NCI-H748 treated with DMSO at 0.1 percent for 48 hours (cell line): ENCODE measurements at places on chromosomes 1 and 21.

GRCh38 chr1:55155522-55155921 is 59.6 kb downstream of the USP24 start:
- DNase-seq = no peak

DNA sequence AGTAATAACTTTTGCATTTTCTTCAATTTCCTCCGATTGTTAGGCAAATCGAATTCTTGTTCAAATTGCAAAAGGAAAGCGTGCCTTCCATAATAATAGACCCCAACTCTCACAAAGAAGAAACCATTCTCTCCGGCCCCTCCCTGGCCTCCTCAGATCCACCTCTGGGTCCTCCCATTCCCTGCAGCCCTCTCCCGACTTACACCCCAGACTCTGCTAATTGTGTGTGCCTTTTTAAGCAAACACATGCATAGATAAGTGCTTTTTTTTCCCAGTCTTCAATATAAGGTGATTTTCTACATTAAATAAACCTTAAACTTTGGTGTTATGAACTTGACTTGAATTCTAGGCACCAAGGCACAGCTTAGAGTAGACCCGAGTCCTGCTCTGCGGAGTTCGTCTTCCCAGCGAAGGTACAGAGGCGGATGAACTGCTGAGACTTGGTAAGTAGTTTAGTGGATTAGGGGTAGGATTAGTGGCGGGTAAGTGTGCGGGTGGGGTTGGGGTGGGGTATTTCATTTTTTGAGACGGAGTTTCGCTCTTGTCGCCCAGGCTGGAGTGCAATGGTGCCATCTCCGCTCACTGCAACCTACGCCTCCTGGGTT is 1.5 kb downstream of the L1TD1 start:
- DNase-seq = no peak

GRCh38 chr1:221761354-221762002 is 19.6 kb upstream of the DUSP10 start:
- no peak for DNase-seq

DNA sequence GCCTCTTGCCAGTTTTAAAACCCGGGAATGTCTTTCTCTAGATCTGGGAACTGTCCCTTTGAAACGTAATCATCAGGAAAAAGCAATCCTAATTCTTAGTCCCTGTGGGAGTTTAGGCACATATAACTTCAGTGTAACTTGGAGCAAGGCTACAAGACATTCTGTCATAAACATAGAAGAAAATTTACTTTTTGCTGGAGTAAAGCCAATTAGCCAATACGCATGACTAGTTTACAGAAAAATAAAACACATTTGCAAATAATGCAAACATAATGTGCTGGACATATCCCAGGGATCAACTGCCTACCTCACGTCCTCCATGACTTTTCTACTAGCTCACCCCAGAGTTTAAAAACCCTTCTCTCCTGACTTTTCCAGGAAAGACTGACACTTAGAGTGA is 970.6 kb downstream of the MRPL39 start:
- no peak for DNase-seq

DNA sequence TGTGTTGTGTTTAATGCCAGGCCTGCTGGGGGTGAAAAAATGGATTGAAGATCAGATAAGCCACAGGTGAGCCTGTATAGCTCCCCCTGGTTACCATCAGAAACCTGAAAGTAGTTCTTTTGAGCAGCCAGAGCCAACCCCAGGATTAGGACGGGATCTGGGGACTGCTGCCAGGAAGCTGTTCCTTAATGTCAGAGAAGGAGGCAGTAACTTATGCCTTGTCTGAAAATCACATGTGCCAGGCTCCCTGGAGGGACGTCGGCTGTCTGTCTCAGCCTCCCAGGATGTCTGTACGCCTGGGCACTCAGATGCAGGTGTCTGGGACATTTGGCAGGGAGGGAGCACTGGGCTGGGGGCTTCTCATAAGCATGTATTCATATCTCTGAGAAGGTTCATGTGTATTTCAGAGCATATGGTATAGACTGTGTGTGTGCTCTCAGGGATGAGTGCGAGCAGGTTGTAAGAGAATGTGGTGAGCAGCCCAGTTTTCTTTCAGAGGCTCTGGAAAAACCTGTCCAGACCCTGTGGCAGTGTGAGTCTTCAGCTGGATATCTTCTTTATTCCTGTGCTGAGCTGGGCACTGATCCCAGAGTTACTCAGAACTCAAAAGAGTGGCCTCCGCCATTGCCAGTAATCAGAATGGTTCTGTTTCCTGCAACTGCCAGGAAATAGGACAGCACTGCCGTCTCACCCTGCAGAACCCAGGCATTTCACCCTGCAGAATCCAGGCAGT is 2.8 kb downstream of the FAM43B start:
- DNase-seq = no peak

- DNase-seq = no peak
Observed at GRCh38 chr1:108732398-108732797, 14.1 kb upstream of the STXBP3 start.

- peak; percentile 70 for DNase-seq
Observed at GRCh38 chr1:223133824-223134435, 9.1 kb downstream of the TLR5 start.

GRCh38 chr1:60847391-60847790 is 235.0 kb upstream of the NFIA start:
- no peak for DNase-seq

DNA sequence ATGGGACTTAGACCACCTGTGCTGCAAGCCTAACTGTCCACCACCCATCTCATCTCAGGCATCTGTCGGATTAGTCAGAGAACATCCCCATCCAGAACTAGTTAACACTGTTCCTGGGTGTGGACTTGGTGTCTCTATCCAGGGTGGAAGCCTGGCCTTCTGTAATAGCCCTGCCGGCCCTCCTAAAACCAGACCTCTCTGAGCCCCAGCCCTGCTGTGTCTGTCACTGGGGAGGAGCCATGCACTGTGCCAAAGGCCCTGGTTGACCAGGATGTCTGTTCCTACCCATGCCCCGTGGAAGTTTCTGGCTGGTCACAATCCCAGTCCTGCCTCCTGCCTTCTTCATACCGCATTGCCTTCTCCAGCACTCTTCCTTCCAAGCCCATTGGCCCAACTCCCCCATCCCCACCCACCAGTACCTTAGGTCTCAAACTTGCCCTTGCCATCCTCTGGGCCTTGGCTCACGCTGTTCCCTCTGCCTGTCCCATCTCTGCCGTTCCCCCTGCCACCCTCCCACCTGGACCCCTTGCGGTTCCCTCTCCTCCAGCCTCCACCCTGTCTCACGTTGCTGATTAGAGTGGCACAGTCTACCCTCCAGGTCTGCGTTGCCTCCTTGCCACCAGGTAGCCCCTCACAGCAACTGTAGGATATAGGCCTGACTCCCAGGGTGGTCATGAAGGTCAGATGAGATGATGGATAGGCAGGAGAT is 105.6 kb downstream of the EPHB2 start:
- no peak for DNase-seq

DNA sequence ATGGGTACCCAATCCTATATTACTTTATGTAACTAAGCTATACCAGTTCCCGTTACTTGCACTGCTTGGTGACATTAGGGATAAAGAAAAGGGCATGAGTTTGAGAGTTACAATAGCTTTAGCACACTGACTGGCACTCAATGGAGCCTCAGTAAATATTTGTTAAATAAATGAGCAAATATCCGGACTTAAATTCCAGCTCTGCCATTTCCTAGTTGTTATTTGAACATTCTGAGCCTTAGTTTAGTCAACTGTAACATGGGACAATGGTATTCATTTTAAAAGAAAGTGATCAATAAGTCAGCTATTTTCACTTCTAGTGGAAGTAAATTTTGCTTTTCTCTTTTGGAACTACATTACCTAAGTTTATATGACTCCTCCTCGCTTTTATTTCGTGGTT is 198.7 kb downstream of the ZC3H11B start:
- DNase-seq = no peak

DNA sequence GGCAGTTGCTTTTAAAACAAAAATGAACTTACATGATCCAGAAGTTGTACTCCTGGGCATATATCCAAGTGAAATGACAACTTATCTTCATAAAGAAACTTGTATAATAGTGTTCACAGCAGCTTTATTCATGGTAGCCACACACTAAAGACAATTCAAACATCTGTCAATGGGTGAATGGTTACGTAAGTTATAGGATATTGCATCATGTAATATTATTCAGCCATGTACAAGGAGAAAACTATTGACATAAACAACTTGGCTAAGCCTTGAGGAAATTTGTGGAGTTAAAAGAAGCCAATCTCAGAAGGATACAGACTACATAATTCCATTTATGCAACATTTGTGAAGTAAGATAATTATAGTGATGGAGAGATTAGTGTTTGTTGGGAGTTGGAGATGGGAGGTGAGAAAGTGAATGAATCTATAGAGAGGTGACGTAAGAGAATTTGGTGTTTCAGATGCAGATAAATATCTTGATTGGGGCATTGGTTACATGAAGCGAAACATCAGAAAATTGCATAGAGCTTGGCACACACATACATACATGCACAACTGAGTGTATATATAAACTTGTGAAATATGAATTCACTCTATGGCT is 49.9 kb upstream of the GRIK1 start:
- no peak for DNase-seq

DNA sequence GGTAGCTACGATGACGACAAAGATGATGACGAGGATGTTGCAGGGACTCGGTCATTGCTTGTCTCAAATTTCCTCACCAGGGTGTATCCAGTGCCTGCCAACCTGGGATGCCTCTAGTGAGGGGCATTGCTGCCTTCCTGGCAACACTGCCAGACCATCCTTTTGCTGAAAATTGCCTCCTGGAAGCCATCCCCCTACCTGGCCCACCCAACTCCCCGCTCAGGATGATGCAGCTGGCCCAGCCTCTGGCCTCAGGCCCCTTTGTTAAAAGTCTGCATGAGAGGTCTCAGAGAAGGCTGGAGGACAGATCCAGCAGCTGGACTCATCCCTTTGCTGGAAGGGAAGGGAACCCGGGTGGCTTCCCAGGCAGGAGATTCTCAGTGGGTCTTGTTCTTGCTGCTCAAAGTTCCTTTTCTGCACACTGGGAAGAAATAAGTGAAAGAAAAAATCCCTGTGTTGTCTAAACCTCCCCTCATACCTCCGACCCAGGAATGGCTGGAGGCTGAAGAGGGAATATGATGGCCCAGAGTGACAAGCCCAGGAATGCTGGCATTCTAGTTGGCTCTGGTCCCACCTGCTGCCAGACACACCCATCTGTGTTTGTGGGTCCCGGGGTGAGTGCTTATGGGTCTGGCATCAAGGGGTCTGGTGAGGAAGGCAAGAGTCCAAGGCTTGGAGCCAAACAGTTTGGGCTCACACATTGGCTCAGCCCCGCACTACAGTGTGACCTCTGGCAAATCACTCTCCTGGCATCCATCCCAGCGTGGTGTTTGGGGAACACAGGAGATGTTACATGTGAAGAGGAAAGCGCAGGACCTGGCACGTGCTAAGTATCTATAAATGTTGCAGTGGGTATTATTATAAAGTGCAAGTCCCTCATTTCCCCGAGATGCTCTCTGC is 6.7 kb upstream of the FNDC5 start:
- DNase-seq = no peak

GRCh38 chr21:25572861-25573310 is 34.4 kb downstream of the MRPL39 start:
- no peak for DNase-seq

DNA sequence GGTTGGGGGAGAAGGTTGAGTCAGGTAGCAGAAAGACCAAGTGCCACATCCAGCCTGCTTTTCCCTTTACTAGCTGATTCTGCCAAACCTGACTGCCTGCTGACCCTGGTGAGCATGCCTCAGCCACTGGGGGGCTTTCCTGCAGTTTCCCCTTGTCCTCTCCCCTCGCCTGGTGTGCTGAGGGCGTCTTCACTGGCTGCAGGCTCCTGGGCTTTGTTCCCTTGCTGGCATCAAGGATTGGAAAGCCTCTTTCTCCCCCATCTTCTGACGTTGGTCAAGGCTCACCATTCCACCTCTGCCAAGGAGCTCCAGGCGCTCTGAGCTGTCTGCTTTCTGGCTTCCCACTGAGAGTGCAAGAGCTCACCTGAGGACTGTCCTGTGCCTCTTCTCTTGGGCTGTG is 28.4 kb downstream of the MAN1C1 start:
- no peak for DNase-seq

- no peak for DNase-seq
Observed at GRCh38 chr1:154925335-154926170, 11.0 kb downstream of the PMVK start.

DNA sequence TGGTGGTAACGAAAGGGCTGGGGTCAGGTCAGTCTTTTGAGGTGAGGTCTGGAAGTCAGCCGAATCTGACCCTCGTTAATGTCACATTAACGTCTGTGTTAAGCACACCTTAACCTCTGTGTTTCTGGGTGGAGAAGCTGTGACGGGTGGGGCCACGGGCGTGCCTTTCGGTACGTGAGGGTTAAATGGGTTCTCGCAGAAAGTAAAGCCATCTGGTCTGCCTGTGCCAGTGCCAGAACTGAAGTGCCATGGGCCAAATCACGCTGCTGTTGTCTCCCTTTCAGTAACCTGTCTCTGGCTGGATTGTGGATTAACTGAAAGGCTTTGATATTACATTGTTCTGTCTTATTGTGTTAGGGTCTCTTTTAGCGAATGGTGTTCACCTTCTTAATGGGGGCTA is 14.4 kb downstream of the URB2 start:
- no peak for DNase-seq

DNA sequence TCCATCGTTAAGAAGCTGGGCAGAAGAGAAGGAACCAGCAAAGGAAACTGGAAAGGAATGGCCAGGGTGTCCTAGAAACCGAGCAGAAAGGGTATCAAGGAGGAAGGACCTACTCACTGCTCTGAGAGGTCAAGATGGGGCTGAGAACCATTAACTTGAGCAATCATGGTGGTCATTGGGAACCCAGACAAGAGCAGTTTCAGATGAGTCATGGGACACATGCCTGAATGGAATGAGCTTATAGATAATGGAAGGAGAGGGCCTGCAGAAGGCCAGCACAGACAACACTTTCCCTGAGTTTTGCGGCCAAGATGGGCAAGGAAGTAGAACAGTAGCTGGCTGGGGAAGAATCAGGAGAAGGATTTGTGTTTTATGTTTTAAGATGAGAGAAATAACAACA is 383.2 kb downstream of the KIF26B start:
- no peak for DNase-seq

GRCh38 chr1:37811027-37811655 is 3.1 kb upstream of the YRDC start:
- peak; percentile 21 for DNase-seq

- no peak for DNase-seq
Observed at GRCh38 chr1:183841550-183841949, 36.6 kb downstream of the RGL1 start.

DNA sequence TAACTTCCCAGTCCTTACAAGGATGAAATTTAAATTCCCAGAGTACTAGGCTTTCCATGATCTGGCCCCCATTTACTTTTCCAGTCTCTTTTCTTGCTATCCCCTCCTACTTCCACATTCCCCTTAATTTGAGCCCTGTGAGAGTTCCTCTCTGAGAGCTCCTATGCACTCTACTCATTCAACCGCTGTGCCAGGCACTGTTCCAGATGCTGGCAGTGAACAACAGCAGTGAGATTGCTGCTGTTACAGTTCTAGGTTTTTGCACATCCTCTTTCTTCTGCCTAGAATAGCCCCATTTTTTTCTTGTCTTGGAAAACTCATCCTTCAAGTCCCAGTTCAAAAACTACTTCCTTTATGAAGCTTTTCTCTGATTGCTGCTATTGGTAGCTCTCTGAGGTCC is 18.8 kb downstream of the ATF6 start:
- DNase-seq = no peak

GRCh38 chr1:190679044-190679443 is 201.4 kb upstream of the BRINP3 start:
- no peak for DNase-seq
